T-helper 17 cell (primary cell): ENCODE measurements at places on chromosomes 5 and 9. TPM values are rescaled to one million over a fixed set of nuclear protein-coding genes. Genes with fewer than 3 reads are reported as not detected.

Gene IL13
- total RNA-seq = 0.20 TPM

Gene SLC6A7
- not detected for total RNA-seq

Gene INSL4
- not detected for total RNA-seq

Gene SELENOP
- total RNA-seq = 0.70 TPM

- H3K36me3 ChIP-seq = no peaks in the 10 kb centered on the region
- H3K4me3 ChIP-seq = no peak overlapping the region
- H3K27me3 ChIP-seq = peaks cover 11% of the 10 kb centered on the region
- no peak overlapping the region for H3K27ac ChIP-seq
- DNase-seq = no peak
These were observed 48.2 kb upstream of the TBC1D2 start for GRCh38 chr9:98303633-98304125.

DNA sequence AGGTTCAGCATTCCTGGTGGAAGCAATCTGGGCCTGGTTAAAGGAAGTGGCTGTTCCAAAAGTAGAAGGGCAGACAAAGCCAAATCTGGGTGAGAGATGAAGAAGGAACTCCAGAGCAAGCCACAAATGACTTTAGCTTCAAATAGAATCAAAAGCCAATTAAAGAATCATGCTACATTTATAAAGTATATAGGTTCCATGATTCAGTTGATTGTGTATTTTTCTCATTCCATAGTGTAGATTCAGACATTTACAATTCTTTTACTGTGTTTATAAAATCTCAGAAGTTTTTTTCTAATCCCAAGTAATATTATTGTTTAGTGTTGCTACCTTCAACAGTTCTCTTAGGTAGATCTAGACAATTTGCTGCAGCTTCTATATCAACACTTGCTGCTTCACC lies 262.0 kb downstream of the PLK2 start:
- no peaks in the 10 kb centered on the region for H3K36me3 ChIP-seq
- H3K4me3 ChIP-seq = no peak overlapping the region
- DNase-seq = no peak
- no peak overlapping the region for H3K27ac ChIP-seq

GRCh38 chr5:72540759-72541438 lies 33.7 kb upstream of the ZNF366 start:
- H3K4me1 ChIP-seq = no peaks in the 10 kb centered on the region
- DNase-seq = no peak
- no peak overlapping the region for H3K27ac ChIP-seq
- peaks cover 23% of the 10 kb centered on the region for H3K27me3 ChIP-seq

DNA sequence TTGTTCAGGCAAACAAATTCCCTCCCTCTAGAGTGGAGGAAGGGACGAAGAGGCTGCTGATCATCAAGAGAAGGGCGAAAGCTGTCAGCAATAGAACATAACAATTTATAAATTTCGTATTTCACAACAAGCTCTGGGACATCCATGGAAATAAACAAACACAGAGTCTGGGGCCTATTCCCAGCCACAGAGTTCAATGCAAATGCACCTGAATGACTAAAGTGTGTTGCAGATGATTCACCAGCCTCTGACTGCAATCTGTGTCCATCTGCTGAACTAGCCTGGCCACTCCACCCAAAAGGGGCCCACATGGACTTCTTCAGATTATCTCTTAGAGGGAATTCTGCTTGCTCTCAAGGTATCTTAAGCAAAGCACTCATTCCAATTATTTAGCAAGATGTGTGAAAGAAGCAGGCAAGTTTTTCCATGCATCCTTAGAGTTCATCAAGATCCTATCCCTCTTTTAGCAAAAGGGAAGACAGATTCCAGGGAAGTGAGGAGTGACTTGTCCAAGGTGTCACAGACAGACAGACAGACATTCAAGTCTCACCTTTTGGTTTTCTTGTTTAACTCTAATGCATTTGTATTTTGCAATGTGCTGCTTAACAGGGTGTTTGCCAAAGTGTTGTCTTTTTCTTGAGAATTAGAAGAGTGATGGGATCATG lies 307.8 kb upstream of the PAPPA start:
- DNase-seq = no peak
- H3K4me3 ChIP-seq = no peak overlapping the region
- no peaks in the 10 kb centered on the region for H3K27me3 ChIP-seq
- H3K27ac ChIP-seq = no peak overlapping the region
- H3K4me1 ChIP-seq = no peaks in the 10 kb centered on the region

- no peak overlapping the region for H3K27ac ChIP-seq
- H3K4me1 ChIP-seq = no peaks in the 10 kb centered on the region
- H3K27me3 ChIP-seq = no peaks in the 10 kb centered on the region
- H3K4me3 ChIP-seq = no peak overlapping the region
These were observed 675.6 kb downstream of the IRX1 start for GRCh38 chr5:4271193-4271592.

- H3K36me3 ChIP-seq = peaks cover 3% of the 10 kb centered on the region
- no peak for DNase-seq
- H3K4me1 ChIP-seq = no peaks in the 10 kb centered on the region
- H3K4me3 ChIP-seq = no peak overlapping the region
- peaks cover 53% of the 10 kb centered on the region for H3K27me3 ChIP-seq
- no peak overlapping the region for H3K27ac ChIP-seq
These were observed 88.4 kb downstream of the AK8 start for GRCh38 chr9:132789719-132790118.

DNA sequence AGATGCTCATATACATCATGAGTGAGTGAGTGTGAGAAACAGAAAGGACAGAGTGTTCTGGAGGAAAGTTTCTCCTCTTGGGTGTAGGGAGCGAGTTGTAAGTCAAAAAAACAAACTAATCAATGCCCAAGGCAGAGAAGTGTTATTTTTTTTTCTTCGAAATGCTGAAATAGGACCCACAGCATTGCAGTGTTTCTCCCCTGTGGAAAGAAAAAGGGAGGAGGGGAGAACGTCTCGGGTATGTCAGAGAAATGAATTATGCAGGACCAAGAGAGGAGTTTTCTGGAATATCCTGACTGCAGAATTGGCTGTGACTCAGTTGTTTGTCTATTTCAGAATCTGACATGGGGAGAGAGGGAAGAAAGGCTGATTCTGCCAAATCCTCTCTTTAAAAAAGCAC lies 337.9 kb upstream of the RFX3 start:
- no peak overlapping the region for H3K4me3 ChIP-seq
- no peak overlapping the region for H3K27ac ChIP-seq
- H3K4me1 ChIP-seq = no peaks in the 10 kb centered on the region
- H3K36me3 ChIP-seq = peaks cover 4% of the 10 kb centered on the region
- no peak for DNase-seq

DNA sequence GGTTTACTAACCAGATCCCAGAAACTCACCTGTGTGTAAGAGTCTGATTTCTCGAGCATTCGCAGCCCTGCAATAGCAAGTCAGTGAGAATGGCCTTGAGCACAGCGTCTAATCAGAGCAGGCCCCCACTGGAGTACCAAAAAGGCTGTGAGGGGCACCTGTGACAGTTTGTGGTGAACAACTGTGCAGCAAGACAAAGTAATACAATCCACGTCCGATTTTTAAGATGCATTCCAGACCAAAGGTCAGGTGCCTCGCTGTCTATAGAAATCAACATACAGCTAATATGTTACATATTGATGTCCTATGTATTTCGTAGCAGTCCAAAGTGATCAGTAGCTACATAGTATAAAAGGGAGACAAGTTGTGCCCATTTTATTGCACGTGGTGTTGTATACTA lies 55.7 kb upstream of the BOD1 start:
- peaks cover 11% of the 10 kb centered on the region for H3K27me3 ChIP-seq
- no peak overlapping the region for H3K27ac ChIP-seq
- peaks cover 2% of the 10 kb centered on the region for H3K36me3 ChIP-seq
- no peak overlapping the region for H3K4me3 ChIP-seq
- DNase-seq = no peak

DNA sequence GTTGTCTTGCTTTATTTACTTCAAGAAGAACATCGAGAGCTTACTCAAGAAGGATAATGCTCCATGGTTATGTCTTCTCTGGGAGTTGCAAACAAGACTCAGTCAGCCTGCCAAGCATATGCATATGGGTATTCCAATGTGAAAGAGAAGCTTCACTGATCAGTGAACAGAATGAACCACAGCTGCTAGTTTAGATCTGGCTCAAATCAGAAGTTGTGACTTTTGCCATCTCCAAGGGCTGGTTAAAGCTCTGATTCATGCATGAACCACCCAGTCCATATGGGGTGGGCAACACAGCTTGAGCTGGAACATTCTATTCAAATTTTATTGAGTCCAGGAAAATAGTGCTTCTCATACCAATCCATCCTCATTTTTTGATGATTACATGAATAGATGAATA lies 50.0 kb downstream of the ATPSCKMT start:
- DNase-seq = no peak
- no peak overlapping the region for H3K4me3 ChIP-seq
- H3K27me3 ChIP-seq = no peaks in the 10 kb centered on the region
- H3K27ac ChIP-seq = no peak overlapping the region
- H3K4me1 ChIP-seq = no peaks in the 10 kb centered on the region

DNA sequence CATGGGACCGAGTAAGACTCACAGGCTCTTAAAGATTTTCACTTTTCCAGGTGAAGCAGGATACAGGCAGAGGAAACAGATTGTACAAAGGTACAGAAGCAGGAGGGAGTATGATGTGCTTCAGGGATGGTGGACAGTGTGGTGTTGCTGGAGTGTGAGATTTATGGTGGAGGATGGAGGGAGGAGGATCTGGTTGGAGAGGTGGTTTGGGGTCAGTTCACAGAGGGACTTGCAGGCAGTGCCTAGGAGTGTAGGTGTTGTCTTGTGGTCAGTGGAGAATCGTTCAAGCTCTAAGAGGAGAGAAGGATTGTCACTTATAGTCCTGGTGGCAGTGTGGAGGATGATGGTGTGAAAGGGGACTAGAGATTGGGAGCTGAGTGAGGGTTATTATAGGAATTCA lies 11.8 kb downstream of the RALGPS1 start:
- peaks cover 5% of the 10 kb centered on the region for H3K4me1 ChIP-seq
- DNase-seq = no peak
- H3K36me3 ChIP-seq = peaks cover 3% of the 10 kb centered on the region
- H3K27ac ChIP-seq = no peak overlapping the region
- H3K27me3 ChIP-seq = peaks cover 5% of the 10 kb centered on the region

DNA sequence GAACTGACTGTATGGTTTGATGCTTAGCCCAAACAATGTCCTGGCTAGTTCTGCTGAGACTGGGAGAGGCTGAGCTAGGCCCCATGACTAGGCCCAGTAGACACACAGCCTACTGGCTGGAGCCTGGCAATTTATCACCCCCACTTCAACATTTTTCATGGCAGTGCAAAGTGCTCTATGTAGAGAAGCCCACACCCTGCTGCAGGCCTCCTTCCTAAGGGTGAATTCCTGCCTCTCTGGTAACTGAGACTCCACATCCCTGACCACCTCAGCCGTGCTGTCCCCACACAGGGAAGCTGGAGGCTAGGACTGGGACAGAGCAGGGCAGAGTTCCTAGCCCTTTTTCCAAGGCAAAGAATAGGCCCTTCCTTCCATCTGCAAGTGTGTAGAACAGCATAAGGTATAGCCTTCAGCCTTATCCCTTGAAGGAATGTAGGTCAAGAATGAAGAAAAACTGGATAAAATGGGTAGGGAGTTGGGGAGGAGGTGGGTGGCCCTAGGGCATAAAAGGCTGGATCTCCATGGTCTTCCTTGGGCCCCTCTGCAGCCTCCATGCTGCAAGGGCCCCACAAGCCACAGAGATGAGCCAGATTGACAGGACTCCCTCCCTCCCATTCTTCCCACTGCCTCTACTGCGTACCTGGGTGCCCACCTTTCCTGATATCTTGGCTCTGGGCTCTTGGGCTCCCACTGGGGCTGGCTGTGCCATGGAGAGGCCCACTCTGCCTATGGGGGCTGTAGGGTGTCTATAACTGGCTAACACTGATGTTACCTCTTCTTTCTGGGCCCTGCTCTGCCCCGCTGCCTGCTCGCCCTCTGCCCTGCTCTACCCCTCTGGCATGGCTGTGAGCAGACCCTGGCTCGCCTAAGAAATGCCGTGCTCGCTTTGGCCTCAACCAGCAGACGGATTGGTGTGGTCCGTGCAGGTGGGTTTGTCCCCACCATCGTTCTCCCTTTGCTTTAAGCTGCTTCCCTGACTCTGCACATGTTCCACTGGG lies 29.8 kb downstream of the TCF7 start:
- H3K27ac ChIP-seq = peak overlapping the region; percentile 100
- H3K4me3 ChIP-seq = peak overlapping the region; percentile 55
- no peak for DNase-seq
- no peaks in the 10 kb centered on the region for H3K27me3 ChIP-seq
- H3K36me3 ChIP-seq = peaks cover 17% of the 10 kb centered on the region

DNA sequence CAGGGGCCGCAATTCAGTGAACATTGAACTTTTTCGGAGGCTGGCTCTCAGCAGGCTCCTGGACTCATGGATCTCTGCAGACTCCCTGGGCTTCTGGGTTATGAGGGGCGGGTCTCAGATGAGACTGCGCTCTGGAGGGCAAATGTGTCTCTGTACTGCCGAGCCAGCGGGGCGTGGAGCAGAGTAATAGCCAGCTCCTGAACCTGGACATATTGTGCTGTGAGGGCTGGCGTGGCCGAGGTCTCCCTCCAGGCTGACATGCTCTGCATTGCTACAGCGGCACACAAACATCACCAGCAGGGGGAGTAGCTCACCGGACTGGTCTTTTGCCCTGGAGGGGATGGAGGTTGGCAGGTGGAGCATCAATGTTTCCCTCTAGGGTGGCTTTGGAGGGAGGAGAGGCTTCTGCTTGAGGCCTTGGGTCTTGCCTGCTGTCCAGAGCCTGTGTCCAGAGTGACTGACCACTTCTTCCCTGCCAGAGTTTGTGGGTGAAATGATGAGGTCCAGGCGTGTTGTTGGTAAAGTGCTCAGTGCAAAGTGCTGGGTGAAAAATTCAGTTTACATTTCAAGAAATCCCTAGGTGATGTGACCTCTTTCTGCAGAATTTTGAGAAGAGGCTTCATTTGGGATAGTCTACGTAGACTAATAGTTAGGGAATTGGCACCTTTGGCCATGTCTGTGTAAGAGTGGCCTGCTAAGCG lies 10.9 kb upstream of the GADD45G start:
- H3K36me3 ChIP-seq = no peaks in the 10 kb centered on the region
- H3K4me1 ChIP-seq = peaks cover 3% of the 10 kb centered on the region
- peaks cover 32% of the 10 kb centered on the region for H3K27me3 ChIP-seq
- H3K27ac ChIP-seq = no peak overlapping the region
- H3K4me3 ChIP-seq = no peak overlapping the region

DNA sequence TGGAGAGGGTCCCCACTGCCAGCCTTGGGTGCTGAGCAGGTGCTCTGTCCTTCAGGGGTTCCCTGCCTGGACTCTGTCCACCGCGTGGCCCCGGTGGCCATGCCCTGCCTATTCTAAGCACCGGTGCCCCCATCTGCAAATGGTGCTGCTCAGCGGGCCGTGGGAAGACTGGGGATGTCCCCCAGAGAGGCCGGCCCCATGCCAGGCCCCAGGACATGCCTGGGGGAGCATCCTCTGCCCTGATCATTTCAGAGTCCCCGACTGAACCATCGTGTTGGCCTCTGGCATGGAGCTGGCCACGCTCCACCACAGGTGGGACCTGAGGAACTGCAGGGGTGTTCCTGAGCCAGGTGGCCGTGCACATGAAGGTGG lies 64.7 kb downstream of the RXRA start:
- no peak for DNase-seq
- no peaks in the 10 kb centered on the region for H3K27me3 ChIP-seq
- H3K27ac ChIP-seq = peak overlapping the region; percentile 98
- peaks cover 28% of the 10 kb centered on the region for H3K4me1 ChIP-seq
- H3K36me3 ChIP-seq = no peaks in the 10 kb centered on the region

GRCh38 chr9:103977163-103977562 lies 116.9 kb upstream of the SMC2 start:
- no peaks in the 10 kb centered on the region for H3K27me3 ChIP-seq
- no peak for DNase-seq
- H3K36me3 ChIP-seq = no peaks in the 10 kb centered on the region
- no peaks in the 10 kb centered on the region for H3K4me1 ChIP-seq
- H3K4me3 ChIP-seq = no peak overlapping the region
